ENCODE measurements at places on chromosomes 5 and 9. TPM values are rescaled to one million over a fixed set of nuclear protein-coding genes. Genes with fewer than 3 reads are reported as not detected.

PCDHGA5 gene
- 0.18 TPM for total RNA-seq

ZNF608 gene
- total RNA-seq: 0.66 TPM

SPAAR gene
- not detected for total RNA-seq

PCDHA9 gene
- not detected for total RNA-seq
